ENCODE measurements at places on chromosomes 11 and 22.

GRCh38 chr11:43410394-43410793 lies 51.7 kb downstream of the TTC17 start:
- no peak for DNase-seq

DNA sequence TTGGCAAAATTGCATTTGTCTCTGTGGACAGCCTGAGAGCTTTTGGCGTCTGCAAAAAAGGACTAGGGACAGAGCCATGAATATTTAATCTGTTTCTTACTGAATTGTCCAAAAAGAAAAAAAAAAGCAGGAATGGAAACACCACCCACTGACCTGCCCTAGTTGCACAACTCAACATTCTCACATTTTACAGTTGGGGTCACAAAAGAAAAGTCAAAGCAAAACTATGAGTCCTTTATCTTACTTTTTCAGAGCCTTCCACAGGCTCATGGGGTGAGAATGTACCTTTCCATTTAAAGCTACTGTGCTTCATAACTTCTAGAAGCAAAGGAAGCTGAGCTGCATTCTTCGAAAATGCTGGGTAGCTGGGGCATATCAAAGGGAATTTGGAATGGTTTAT lies 225.7 kb downstream of the FAM76B start:
- DNase-seq, result no peak

GRCh38 chr11:44611687-44612434 lies 46.4 kb downstream of the CD82 start:
- no peak for DNase-seq

DNA sequence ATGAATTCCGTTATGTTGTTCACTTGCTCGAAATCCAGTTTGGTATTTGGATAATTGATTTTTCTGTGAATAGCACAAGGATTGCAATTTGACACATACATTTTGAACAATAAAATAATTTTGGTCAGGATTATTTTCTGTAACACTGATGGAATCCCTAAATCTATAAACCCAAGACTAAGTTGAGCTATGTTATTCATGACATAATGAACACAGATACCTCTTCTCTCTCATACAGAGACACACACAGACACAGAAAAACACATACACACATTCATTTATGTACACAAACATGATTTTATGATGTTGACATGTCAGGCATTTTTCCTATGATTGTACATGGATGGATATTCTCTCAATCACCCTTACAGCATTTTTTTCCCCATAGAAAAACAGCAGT lies at the start of gene OR4C5:
Gene OR4C5 (minus strand): TSS at position 101 of the 400 bp plus-strand sequence. CDS start 0 bp downstream, at position 101.
- DNase-seq, result no peak

DNA sequence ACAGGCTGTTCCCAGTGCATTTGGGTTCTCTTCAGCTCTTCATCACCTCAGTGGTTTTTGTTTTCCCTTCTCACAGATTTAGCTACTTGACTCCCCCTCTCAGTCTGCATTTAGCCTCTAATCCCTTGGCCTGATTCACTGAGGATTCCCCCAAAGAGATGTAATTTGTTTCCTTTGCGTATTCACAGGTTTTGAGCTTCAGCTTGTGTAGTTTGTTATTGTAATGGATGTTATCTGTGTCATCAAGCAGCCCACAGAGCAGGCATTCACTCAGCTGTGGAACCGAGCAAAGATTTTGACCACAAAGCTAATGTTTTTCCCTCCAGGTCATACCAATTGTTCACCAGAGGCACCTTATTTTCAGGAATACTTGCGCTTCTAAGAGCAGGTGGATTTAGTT lies 6.4 kb upstream of the ME3 start:
- peak; percentile 74 for DNase-seq

GRCh38 chr22:37639070-37639760 lies at the start of gene SH3BP1:
SH3BP1 (plus strand) TSS chr22:37639669; CDS start chr22:37639788, 119 bp downstream.
- DNase-seq, result peak; percentile 59

Measured in EH (cell line).